Naive thymus-derived CD8-positive, alpha-beta T cell (primary cell): ENCODE measurements at places on chromosomes 6 and 20. TPM values are rescaled to one million over a fixed set of nuclear protein-coding genes. Genes with fewer than 3 reads are reported as not detected.

CTCFL gene
- not detected for polyA plus RNA-seq

DNA sequence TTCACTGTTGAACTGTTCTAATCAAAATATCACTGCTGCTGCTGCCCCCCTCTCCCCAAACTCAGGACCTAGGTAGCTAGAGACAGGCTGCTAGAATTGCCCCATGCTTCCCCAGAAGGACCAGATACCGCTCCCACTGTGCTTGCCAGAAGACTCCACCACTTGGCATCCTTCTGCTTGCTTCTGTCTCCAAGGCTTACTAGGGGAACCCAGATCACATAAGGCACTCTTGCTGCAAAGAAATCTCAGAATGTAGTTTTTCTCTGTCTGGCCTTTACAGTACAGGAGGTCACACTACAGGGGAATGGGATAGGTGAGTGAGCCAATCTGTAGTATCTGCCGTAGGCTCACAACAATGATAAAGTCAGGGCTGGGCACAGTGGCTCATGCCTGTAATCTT lies 21.5 kb upstream of the SLC9A8 start:
- no peak for DNase-seq

DNA sequence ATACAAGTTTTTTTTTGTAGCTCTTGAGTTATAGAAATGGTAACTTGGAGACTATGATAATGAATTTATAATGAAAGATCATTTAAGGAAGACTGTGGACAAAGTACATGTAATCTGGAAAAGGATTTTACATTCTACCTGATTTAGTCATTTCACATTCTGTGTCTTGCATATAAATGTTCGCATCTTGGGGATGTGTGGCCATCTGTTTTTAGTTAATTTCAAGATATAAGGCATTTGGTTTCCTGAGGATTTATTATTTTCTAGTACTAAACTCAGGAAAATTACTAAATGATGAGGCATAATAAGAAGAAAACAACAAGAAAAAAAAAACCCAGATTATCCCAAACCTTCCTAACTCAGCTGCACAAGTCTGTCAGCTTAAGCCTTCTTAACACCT lies 112.7 kb upstream of the PRL start:
- DNase-seq, result no peak

GRCh38 chr20:35743693-35744491 lies 1.8 kb upstream of the RBM39 start:
- DNase-seq, result peak; percentile 41

PHACTR3 gene
- not detected for polyA plus RNA-seq

FAM184A gene
- 0.51 TPM for polyA plus RNA-seq

DNA sequence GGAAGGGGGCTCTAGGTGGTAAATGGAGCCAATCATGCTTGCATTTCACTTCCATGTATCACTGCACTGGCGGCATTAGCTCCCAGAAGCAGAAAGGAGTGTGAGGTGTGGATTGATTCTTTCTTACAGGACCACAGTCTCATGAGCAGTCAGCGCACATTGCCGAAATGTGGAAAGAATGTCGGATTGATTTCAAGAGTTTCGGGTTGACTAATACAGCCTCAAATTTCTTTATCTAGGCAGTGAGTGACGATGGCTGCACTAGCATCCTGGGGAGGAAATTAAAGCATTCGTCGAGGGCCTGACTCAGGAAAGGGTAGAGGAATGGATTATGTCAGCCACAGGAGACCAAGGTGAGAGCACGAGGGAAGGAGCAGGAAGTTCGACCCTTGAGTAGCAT lies 222.8 kb upstream of the CDYL start:
- no peak for DNase-seq

DNA sequence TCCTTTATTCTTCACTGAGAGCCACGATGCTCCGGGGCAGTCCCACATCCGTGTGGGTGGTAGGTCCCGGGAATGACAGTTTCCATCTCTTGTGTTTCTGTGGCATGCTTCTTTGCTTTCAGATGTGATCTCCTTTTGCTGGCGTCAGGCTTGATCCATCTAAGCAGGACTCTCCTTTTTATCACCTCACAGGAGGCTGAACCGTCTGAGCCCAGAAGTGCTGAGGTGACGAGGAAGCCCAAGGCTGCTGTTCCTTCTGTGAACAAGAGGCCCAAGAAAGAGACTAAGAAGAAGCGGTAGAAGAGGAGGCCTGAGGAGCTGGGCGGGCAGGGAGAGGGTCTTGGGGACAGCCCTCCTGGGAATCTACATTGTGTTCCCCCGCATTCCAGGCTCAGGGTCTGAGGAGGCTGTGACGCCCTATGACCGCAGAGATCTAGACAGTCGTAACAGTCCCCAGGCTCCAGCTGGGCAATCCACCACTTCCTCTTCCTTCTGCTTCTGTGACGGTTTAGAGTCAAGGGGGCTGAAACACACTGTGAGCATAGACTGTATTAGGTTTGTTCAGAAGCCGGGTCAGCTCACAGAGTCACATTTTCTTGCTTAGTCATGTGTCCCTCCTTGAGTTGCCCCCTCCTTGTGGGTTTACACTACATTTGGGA lies 26.8 kb downstream of the MANBAL start:
- peak; percentile 61 for DNase-seq

- DNase-seq, result no peak
Measured at GRCh38 chr6:9862603-9863167, 552.2 kb downstream of the TFAP2A start.

- no peak for DNase-seq
Measured at GRCh38 chr6:167030222-167031072, 31.2 kb downstream of the CEP43 start.
